Stimulated activated CD4-positive, alpha-beta T cell treated with anti-CD3 and anti-CD28 coated beads, Interleukin-1b, Interleukin-23, amount 100 ng/mL, for 48 hours (primary cell): ENCODE measurements at places on chromosomes 3 and 15.
A peak's percentile ranks its signal among the peaks of the same experiment; 100 is the strongest.

DNA sequence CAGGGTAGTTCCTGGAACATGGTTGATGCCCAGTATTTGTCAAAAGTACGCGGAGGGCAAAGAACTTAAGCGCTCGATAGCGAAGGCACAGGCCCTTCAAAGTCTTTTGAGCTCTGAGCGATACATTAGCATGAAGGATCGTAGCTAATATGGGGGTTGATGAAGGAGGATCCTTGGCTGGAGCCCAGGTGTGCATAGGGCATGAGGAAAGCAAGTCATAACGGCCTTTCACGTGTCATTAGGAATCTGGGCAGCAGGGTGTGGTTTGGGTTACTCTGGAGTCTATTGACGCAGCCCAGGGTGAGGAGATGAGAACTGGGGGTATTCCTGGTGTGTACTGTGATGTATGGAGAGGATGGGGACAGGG, 31.7 kb downstream of the SPINK8 start:
- peak; percentile 24 for DNase-seq

GRCh38 chr3:192917404-192918274, at the start of gene MB21D2:
TSS of gene MB21D2 (minus strand) at chr3:192917856. CDS start at chr3:192917840, 16 bp downstream.
- DNase-seq, result peak; percentile 54

DNA sequence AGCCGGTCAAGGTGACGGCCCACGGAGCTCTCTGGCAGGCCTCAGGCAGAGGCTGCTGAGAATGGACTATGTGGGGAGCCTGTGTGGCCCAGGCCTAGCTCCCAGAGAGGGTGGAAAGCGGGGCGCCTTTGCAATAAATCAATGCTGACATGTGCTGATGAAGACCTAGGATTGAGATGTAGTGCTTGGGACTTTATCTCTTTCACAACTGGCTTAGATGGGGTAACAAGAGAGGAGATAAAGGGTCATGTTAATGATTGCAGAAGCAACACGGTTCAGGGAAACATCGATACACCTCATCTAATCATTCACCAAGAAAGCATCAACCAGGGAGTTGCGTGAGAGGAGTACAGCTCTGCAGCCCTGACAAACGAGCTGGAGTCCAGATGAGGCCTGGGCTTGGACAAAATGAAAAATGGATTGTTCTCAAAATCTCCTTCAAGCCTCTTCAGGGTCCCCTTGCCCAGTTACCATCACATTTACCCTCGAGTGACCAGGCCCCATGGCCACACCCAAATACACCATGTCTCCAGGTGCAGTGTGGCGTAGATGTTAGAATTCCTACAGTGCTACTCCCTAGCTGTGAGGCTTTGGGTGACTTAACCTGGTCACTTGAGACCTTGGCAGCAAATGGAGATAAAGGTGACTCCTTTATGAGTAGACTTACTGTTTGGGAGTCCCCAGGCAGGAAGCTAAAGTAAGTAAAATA, 146.4 kb upstream of the LIPC start:
- DNase-seq, result no peak

GRCh38 chr3:158418035-158418434, 153.0 kb upstream of the MLF1 start:
- no peak for DNase-seq

DNA sequence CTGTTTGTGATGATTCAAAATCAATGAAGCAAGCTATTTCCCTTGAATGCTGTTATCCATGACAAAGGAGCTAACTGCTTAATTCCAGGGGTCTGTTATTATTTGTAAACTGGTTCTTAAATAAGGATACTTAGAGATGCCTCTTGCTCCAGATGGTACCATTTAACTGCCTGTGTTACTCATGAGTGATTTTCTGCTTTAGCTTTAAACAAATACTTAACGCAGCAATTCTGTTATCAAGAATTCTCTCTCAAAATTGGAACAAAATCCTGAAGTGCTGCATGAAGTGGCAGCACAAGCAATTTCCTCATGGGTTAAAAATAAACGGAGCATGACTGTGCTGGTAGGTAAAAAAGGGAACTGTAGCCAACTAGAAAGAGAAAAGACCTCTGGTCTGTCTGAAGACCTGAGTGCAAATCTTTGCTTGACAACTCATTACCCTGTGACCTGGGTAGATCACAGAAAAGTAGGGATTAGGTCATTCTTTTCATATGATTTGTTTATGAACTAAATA, 62.5 kb upstream of the GBE1 start:
- no peak for DNase-seq

DNA sequence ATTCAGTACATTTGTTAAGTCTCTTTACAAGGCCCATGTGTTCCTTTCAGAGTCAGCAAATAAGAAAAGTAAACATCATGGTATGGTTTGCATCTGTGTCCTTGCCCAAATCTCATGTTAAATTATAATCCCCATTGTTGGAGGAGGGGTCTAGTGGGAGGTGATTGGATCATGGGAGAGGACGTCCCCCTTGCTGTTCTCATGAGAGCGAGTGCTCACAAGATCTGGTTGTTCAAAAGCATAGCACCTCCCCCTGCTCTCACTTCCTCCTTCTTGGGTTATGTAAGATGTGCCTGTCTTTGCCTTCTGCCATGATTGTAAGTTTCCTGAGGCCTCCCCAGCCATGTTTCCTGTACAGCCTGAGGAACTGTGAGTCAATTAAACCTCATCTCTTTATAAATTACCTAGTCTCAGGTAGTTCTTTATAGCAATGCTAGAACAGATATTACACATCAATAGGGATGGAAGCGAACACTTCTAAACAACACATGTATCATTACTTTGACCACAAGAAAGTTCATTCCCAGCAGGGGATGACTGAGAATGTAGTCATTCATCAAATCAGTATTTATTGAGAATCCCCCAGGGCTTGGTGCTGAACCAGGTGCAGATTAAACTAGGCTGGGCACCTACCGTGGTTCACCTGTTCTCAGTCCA, 4.1 kb downstream of the EFCAB12 start:
- DNase-seq, result no peak

GRCh38 chr3:43053291-43053690, 52.6 kb downstream of the POMGNT2 start:
- DNase-seq, result no peak

DNA sequence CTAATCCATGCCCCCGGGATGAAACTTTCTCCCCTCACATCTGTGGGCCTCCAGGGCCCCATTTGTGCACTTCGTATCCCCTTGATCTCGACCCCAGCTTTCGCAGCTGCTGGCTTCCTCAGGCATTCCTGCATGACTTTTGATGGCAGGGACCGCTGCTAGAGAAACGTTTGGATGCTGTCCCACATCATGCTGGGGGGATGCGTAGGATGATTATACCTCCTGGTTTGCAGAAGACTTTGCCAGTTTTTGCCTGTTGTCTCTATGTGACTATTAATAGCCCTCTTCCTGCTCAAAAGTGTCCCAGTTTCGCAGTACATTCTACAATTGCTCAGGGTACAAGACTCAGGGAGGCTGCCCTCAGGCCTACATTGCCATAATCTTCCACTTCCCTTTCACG, 10.4 kb upstream of the KCNAB1 start:
- no peak for DNase-seq

- no peak for DNase-seq
Observed at GRCh38 chr3:142134799-142135325, 14.5 kb downstream of the TFDP2 start.

DNA sequence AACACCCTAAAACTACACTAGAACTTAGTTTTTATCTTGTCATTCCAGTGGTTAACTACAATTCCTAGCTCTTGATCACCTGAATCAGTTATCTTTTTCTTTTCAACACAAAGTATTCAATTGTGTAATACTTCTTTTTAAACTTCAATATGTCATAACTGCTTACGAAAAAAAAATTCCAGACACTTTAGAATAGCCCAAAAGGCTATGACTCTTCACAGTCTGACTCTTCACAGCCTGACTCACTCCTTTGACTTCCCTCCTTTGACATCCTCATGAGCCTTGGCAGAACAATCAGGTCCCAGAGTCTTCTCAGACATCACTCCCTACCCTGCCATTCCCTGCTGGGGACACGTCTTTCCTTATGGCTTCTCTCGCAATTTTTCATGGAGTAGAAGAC, 727.1 kb downstream of the ROBO1 start:
- DNase-seq, result no peak

GRCh38 chr3:196969134-196969659, 564 bp upstream of the PIGZ start:
- DNase-seq, result peak; percentile 39

GRCh38 chr15:75425966-75426500, 25.5 kb downstream of the SIN3A start:
- no peak for DNase-seq

- DNase-seq, result no peak
Observed at GRCh38 chr3:155449613-155450267, 156.3 kb upstream of the STRIT1 start.

DNA sequence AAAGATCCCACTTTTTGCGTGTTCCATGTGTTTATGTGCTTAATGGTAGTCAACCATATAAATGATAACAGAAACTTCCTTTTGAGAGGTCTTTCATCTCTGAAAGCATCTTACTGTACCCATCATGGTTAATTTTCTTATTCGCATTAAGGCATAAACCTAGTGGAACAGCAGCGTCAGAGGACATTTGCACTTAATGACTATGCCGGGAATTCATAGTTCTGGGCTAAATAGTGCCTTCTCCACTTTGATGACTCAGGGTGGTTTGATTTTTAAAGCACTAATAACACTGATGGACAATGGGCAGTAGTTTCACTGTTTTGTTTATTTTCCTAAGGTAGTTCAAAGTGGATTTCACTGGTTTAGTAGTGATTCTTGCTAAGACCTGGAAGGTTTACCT, 455.3 kb downstream of the DIPK2A start:
- DNase-seq, result no peak

DNA sequence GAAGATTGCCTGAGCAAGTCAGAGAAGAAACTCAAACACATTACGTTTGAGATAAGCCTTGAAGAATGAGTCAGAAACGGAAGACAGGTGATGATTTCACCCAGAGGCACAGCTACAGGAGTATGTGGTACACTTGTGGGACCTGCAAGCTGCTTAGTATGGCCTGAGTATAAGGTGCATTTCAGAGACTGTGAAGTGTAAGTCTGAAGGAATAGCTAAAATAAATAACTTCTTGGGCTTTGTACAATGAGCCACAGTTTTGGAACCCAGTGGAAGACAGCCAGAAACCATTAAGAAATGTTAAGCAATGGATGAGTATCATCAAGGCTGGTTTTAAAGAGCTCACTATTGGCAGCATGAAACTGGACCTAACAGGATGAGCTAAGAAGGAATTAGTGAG, 826.2 kb downstream of the ROBO1 start:
- no peak for DNase-seq

DNA sequence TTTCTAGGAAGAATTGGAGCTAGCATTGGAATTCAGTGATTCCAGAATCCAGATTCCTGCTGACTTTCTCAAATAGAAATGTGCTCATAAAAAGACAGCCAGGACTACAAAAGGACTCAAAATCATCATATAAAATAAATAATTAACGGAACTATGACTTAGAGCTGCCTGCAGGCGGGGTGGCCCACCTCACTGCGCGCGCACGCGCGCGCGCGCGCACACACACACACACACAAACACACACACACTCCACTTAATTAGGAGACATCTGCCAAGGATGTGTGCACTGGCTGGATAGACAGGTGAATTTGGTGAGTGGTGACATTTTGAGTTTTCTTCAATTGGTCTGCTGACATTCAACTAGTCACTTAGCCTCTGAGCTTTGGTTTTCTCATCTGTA, 6.9 kb upstream of the MEX3B start:
- DNase-seq, result no peak

- no peak for DNase-seq
Observed at GRCh38 chr3:14451844-14452739, 49.7 kb downstream of the SLC6A6 start.

DNA sequence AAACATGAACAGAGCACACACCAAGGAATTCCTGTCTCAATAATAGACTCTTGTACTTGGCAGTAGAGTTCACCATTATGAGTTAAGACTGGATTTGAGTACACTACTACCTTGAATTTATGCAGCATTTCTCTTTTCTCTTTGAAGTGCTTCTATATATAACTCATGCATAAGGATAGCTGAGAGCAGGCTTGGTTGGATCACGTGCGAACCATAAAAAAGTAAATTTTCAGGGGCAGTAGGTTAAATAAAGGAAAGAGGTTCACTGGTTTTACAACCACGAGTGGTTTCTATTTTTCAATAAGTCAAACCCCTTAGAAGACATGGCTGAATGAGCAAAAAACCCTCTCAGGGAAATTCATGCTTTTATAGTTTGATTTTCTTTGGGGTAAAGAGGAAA, 28.6 kb upstream of the PDZRN3 start:
- no peak for DNase-seq

DNA sequence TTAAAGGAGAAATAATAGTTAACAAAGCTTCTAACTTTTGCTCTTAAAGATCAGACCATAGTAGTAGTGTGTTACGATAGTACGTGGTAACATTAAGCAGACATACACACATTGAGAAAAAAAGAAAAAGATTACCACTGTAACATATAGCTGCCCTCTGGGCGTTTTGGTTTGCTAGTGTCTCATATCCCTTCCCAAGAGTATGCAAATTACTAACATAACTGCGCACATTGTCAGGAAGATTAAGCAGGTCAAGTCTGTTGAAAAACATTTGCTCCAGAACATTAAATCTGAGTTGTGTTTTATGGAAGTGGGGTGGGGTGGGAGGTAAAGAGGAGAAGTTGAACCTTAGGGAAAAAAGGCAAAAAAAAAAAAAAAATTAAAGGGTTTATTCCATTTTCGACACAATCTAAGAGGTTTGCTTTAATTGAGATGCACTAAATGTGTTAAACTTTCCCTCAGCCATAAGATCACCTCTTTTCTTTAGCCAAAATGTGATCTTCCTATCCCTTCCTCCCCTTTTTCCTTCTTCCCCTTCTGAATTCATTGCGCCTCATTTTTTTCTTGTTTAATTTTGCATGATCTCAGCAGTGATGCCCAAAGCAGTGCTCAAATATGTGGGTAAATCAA, 1.5 kb upstream of the LRIG1 start:
- DNase-seq, result no peak

DNA sequence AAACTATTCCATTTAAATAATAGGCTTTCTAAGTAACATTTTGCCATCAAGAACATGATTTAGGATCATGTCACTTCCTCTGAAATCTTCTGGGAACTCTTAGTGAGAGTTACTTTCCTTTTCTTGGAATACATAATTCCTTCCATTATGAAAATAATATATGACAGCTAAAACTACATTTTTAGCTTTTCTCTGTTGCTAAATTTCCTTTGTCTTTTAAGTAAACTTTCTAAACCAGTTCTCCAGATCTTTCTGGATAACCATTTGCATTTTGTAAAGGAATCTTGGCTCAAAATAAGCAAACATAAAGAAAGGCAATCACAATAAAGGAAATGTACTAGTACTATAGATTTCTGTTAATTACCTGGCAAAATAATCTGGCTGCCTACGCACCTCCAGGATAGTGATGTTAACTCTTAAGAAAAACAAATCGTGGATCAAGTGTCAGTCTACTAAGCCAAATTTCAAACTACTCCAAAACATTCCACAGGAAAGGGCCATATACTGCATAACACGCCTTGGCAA, 165.7 kb downstream of the ZNF385D start:
- no peak for DNase-seq

GRCh38 chr3:25355998-25356397, 72.1 kb upstream of the RARB start:
- DNase-seq, result no peak
